AG04449 (cell line): ENCODE measurements at places on chromosomes 5 and 9.

GRCh38 chr5:34867660-34868059, 28.7 kb downstream of the TTC23L start:
- no peak for DNase-seq

DNA sequence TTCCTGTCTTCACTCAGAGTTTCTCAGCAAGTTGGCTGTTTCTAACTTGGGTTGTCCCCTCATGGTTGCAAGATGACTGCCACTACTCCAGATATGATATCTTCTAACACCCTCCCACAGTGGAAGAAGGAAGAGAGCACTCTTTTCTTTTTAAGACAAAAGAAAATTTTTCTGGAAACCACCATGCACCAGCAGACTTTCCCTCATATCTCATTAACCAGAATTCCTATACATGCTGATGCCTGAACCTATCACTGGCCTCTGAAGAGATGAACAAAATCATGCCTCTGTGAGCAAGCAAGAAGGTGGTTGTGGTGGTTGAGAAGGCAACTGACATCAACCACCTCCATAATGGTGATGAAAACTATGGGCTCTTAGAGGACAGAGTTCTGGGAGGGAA, 56.8 kb downstream of the FEM1C start:
- DNase-seq, result no peak

DNA sequence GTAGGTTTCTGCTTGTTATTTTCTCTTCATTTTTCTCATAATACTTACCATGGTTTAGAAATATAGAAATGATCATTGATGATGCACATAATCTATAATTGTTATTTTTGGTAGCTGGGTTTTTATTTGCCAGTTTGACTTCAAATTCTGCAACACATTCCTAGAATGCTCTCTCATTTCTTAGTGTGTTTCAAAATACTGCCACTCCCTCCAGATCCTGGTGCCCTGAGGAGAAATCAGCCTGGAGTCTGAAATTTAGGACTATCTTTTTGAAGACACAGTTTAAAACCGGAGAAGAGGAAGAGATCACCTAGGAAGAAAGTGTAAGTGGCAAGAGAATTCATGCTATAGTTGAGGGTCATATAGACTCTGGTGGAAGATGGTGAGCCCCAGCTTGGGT, 57.5 kb downstream of the TAF11L14 start:
- DNase-seq, result no peak

DNA sequence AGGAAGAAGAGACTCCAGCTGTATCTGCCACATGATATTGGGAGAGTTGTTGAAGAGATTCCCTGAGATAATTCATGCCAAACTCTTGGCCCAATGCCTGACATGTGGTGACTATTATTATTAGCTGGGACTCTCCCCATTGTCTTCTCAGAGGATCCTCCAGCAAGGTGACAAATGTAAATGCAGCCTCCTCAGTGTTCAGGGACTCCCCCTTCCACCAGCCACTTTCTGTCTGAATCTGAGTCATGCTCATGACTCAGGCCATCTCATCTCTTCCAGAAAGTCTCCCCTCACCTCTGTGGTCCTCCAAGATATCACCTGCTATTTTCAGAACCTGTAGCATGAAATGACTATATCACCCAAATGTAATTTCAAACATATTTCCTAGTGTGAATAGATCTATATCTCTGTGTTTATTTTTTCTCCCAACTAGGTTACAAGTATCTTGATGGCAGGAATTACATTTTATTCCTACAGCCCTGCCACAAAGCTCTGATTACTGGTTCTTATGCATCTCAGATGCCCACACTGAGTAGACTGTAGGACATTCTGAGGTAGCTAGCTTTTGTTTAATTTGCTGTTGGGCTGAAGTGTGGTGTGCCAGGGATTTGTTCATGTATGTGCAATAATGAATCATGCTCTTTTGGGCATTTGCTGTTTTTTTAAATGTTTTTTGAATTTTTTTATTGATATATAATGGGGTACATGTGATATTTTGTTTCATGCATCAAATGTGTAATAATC, 126.6 kb upstream of the IL12B start:
- DNase-seq, result no peak

- no peak for DNase-seq
Measured at GRCh38 chr5:67178085-67178484, 18.5 kb downstream of the CD180 start.

DNA sequence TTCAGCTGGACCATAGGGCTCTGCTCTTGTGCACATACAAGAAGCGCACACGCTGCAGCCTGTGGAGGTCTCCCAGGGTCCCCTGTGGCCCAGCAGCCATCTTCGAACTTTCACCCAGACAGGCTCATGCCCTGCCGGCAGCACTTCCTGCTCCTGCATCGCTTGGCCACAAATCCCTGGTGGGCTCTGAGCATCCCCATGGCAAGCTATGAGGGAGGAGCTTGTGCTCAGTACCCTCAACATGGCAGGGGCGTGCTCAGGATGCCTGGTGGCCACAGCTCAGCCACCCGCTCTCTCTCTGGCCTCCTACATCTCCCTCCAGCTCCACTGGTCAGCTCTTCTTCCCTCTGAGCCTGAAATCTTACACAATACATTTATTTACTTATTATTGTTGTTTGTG, 63.7 kb downstream of the IRX2 start:
- DNase-seq, result no peak

- DNase-seq, result no peak
Measured at GRCh38 chr9:37566716-37567115, 9.5 kb downstream of the FBXO10 start.

GRCh38 chr9:134338394-134339182, 12.3 kb downstream of the RXRA start:
- DNase-seq, result no peak

GRCh38 chr9:18060269-18060934, 413.6 kb upstream of the ADAMTSL1 start:
- no peak for DNase-seq

- DNase-seq, result no peak
Measured at GRCh38 chr5:67334373-67334772, 137.8 kb upstream of the CD180 start.

- no peak for DNase-seq
Measured at GRCh38 chr9:132810314-132810713, 67.8 kb downstream of the AK8 start.

DNA sequence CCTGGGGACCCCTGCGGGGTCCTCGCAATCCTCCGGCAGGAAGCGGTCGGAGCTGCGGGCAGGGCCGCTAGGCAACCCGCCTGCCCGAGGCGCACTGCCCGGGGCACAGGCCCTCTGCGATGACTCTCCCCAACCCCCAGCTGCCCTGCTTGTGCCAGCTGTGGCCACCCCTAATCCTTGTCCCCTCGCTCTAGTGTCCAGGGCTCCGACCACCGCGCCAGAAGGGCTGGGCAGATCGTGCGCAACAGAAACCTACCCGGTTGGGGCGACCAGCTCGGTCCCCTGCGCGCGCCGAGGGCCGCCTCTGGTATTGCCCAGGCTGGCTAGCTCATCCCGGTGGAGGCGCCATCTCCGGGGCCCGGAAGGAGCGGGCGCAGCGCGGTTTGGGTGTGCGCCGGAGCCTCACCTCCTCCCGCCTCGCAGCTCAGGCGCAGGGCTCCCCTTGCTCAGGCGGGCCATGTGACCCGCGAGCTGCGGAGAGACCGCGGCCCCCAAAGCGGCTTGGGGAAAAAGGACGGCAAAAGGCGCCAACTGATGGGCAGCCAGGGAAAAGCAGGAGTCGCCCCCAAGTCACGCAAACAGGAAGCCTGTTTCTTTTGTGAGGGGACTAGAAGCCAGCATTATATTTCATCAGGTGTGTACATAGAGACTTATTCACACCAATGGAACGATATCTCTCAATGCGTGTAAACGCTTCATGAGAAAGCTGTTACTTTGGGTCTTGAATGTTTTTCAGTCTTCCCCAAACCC, 46.8 kb upstream of the RNF20 start:
- DNase-seq, result no peak

DNA sequence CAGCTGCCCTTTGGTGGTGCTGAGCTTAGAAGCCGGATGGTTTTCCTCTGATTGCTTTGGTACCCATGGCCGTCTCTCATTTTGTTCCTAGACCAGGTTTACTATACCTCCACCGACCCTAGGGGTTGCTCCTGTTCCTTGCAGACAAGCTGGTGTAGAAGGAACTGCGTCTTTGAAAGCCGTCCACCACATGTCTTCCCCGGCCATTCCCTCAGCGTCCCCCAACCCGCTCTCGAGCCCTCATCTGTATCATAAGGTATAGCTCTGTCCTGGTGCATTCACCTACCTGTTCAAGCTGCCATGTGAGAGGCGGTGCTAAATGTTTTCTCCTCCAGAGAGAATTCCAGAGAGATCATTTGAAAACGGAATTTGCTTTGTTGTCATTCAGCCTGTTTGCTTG, 39.5 kb downstream of the TENT4A start:
- DNase-seq, result no peak

DNA sequence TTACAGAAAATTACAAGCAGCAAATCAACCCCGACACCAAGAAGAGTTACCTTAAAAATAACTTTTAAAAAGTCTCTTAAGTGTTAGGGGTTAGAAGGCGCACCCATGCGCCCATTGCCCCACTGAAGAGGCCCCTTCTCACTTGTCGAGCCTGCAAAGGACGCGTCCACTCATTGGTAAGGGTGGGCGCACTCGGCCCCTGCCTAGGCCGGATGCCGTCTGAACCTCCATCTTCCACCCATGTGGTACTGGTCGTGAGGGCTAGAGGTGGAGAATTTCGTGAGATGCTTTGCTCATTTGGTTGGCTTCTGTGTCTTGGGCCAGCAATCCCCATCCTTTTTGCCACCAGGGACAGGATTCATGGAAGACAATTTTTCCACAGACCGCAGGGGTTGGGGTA, 27.5 kb upstream of the LRRC14B start:
- no peak for DNase-seq

DNA sequence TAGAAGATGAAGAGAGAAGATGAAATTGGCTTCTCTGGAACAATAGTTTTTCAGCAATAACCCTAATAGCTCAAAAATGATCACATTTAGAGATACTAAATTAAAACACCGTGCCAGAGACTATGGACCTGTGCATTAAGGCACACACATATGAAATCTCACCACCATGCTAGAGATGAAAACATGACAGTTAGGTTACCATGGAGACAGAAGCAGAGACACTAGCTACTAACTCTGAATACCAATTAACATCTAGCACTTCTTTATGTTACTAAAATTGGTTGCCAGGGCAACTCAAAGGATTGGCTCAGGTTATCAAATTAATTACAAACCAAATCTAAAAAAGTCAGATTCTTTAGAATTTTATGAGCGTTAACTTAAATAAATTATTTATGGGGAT, 337.7 kb downstream of the PLK2 start:
- DNase-seq, result no peak

- DNase-seq, result no peak
Measured at GRCh38 chr9:30673132-30673531, 1711.3 kb upstream of the ACO1 start.

DNA sequence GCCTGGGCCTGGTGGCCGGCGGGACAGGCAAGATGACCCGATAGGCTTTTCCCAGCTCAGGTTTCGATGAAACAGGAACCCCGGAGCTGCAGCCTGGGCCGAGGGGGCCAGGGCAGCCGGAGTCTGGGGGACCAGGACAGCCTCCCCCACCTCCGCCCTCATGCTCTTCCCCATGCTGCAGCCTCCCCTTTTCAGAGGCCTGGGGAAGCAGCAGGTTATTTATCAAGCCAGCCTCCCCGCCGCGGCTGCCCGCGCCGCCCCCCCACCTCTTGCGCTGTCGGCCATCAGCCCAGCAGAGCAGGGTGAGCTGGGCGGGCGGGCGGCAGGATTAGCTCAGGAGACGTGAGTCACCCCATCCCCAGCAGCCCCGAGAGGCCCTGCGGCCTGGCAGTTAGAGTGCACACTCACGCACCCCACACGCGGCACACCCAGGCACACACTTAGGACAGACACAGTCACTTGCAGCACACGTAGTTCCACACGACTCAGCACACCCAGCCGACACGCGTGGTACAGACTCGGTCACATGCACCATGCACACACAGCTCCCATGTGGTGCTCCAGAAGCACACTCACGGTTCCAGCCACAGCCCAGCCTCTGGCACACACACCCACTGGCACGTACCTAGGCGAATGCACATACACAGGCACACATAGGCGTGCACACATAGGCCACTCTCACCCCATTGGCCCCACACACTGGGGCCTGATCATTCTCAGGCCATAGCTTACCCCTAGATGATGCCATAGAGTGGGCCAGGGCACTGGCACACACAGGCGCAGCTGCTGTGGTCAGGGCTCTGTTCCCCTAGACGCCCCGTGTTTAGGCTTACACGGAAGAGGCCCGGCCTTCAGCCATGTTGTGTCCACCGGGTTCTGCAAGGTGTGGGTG, 13.0 kb downstream of the CXXC5 start:
- DNase-seq, result no peak

DNA sequence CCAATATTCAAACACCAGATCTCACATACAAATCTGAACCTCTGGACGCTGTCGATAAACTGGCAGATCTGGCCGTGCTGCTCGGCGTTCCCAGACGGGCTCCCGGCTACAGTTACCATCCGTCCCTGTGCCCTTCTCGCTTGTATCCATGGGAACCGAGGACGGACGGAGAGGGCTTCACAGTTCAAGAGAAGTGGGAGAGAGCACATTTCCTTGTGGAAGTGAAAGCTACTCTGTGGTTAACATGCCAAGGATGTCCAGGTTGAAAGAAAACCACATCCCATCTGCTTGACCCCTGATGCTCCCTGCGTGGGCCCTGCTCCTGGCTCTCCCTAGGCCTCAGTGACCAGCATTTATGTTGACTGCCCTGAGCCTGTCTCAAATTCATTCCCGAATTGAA, 6.3 kb upstream of the DBN1 start:
- DNase-seq, result no peak

DNA sequence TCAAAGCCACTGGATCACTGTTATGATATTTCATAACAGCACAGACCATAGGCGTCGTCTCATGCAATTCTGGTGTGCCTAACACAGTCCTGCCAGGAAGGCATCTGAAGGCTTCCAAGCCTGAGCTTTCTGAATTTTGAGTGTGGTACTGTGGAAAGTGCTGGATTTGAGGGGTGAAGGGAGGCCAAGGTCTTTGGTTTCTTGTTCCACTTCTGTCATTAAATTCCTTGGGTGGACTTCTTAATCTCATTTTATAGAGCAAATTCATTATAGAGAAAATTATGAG, 441.3 kb upstream of the PIK3R1 start:
- no peak for DNase-seq

DNA sequence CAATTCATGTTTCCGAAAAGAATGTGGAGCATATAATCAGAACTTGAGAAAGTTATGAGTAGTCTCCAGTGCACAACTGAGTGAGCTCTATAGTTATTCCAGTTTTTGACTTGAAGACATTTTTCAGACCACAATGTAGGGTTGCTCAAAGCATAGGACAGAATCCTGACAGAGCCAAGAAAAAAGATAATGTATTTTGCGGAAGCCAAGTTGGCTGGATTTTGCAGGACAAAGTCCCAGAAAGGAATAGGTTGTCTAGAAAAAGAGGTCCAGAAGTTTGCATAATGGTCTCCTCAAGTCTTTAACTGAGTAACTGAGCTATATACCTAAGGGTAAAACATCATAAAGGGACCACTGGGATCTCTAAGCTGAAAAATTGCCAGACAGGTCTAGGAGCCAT, 1028.0 kb downstream of the TAF11L14 start:
- no peak for DNase-seq

DNA sequence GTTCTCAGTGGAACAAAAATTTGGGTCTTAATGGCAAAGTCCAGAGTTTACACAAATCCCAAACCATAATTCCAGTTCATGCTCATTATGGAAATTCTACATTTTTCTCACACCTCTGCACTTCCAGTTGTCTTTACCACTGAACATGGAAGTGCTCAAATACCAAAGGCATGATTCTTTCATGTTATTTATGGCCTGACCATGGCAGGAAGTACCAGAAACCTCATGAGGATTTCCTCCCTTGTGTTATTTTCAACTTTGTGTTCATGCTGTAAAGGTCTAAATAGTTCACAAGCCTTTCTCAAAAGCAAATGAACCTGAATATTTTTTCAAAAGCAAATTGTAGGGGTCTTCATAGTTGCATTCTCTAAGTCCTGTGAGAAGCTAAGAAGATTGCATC, 82.0 kb upstream of the ITGA1 start:
- no peak for DNase-seq
